ENCODE measurements at places on chromosomes 2 and 18.

- no peak for DNase-seq
Measured at GRCh38 chr2:84888401-84889276, 7.8 kb upstream of the TRABD2A start.

- no peak for DNase-seq
Measured at GRCh38 chr2:122101319-122101718, 345.9 kb downstream of the TSN start.

DNA sequence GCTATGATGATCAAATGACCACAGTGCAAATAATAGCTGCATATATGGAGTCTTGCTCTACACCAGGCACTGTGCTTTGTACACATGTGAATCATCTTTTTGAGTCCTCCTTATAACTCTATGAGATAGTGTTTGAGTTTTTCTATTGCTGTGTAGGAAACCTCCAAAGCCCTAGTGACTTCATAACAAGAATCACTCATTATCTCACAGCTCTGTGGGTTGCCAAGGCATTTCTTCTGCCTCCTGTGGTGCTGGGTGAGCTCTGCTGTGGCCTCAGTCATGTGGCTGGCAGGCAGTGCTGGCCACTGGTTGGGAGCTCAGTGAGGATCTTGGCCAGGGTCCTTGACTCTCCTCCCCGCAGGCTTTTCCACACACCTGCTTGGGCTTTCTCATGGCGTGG is 153.4 kb downstream of the CAPN13 start:
- no peak for DNase-seq

DNA sequence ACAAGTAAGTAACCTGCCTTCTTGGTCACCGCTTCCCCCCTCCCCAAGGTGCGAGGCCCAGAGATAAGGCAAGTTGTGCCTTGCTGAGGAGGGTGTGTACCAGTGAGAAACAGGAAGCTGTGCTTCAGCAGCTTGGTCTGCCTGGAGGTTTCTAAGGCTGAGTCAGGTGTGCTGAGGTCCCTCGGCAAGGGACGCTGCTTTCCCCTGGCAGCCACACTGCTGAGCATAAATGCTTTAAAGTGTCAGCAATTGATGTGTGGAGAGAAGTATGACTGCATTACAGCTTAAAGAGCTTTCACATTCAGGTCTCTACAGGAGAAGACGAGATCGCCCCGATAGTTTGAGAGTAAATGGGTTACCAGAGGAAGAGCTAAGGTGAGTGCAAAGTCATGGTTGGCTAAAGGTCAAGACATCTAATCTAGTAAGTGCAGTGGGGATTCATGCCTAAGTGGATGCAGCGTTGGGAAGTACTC is 86.9 kb downstream of the LIMS1 start:
- no peak for DNase-seq

GRCh38 chr18:59823596-59824195 is 76.1 kb upstream of the PMAIP1 start:
- peak; percentile 59 for DNase-seq

GRCh38 chr2:44479127-44479887 is 117.6 kb downstream of the CAMKMT start:
- DNase-seq: no peak

DNA sequence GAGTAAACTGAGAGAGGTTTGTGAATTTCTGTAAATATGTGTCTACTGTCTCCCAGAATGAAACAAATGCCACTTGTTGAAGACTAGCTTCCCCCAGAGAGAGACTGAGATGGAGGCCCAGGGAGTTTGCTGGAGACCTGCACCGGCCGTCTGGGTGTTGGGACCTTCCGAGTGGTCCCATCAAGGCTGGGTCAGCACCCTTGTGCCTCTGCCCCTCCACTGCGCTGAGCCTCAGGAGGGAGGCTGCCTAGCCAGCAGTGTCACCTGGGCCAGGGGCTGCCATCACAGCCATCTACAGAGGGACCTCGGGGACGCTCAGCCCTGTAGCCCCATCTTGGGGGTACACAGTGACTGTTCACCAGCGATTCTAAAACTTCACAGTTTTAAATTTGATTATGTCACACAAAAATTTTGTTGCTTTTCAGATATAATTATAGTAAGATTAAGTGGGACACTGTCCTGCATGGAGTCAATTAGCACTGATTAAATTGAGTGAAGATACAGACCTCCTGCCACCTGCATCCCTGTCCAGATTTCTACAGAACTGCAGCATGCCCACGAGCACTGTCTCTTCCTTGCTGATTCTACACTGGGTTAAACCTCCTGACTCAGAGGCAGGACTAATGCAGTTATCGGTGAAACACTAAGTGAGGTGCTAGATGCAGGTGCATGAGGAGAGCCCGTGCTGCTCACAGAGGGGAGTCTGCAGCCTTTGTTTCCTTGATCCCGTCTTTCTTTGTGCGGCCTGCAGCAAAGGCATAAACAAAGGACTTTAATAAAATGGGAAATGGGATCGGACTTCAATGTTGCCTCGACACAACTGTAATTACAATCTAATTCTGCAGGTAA is 50.5 kb downstream of the TMEM18 start:
- peak; percentile 23 for DNase-seq

DNA sequence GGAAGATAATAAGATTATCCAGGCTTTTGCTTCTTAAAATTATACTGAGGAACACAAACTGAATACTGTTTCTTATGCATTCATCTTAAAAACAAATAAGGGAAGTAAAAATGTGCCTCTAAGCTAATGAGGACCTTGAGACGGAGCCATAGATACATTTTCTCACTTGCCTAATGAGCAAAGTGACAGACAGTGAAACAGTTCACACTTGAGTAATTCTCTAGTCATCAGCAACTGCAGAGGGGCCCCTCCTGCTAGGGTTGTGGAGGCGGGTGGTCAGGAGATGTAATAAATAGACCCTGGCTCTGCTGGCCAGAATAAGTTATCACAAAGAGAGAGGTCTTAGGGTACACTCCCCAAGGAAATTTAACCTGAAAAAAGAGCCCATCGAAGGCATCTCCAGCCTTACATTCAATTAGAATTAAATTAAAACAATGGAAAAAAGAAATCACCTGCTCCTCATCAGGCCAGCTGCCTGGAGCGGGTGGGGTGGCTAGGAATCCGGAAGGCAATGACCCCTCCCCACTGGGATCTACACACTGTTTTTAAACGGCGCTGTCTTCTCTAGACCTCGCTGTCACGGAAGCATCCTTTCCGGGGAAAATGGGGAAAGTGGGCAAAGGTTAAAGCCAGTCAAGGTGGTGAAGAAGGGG is 32.6 kb upstream of the INSIG2 start:
- DNase-seq: no peak

GRCh38 chr2:206096876-206097275 is 10.9 kb upstream of the INO80D start:
- no peak for DNase-seq

GRCh38 chr2:135167273-135167672 is 115.2 kb downstream of the RAB3GAP1 start:
- no peak for DNase-seq

DNA sequence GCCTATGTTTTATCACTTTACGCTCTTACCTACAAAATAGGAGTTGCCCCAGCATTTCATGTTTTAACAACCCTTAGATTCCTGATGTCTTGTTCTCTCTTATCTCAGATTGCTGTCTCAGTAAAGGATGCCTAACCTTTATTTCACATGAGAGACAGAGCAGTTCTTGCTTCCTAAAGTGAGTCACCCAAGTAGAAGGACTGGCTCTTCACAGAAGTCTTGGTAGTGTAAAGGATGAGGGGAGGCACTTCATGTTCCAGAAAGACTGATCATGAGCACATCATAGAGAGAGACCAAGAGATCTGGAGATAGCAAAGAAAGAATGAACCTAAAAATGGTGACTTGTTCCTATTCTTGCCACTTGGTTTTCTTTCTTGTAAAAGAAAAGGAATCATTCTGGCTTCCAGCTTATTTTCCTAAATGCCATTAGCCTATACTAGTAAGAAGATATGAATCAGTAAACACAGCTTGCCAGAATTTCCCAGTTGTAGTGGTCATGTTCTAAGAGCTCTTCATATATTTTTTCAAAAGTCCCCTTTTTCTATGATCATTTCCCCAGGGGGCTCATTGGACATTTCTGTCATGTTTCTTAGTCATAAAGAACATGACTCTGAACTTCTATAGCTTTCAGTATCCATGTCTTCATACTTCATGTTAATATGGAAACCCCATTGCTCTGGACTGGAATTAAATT is 54.9 kb downstream of the MAPRE2 start:
- DNase-seq: no peak

GRCh38 chr18:63603772-63604171 is 16.6 kb downstream of the SERPINB13 start:
- DNase-seq: no peak

GRCh38 chr2:11093467-11093866 is 61.8 kb upstream of the SLC66A3 start:
- DNase-seq: peak; percentile 18

Measured in upper lobe of left lung (tissue), 6 donors.